ENCODE measurements at places on chromosomes 3 and 15.
A peak's percentile ranks its signal among the peaks of the same experiment; 100 is the strongest.

GRCh38 chr3:32813180-32813579, 4.6 kb upstream of the TRIM71 start:
- no peak for DNase-seq

GRCh38 chr3:127166501-127167065, 26.3 kb upstream of the PRR23E start:
- no peak for DNase-seq

DNA sequence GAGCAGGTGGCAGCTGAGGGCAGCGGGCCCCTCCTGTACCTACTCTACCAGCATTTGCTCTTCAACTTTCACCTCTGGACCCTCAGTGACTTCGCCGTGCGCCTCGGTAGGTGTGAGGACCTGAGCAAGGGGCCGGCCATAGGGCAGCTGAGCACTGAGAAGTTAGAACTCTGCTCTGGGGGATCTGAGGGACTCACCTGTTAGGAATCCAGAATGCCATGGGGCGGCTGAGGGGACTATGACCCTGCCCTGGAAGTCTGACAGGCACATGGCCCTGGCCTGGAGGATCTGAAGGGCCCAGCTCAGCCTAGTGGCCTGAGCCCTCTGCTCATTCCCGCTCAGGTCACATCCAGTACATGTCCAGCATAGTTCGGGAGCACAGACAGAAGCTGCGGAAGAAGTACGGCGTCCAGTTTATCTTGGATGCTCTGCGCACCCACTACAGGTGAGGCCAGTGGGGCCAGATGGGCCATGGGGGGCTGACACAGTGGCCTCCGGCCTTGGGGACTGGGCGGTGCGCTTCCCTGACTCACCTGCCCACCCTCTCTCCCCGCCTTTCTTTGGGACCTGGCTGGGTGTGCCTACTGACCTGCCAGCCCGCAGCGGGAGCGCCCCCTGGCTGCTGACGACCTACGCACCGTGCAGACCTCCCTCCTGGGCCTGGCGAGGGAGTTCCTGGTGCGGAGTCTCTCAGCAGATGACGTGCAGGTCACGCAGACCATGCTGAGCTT, 18.8 kb downstream of the NBEAL2 start:
- DNase-seq: peak; percentile 41

DNA sequence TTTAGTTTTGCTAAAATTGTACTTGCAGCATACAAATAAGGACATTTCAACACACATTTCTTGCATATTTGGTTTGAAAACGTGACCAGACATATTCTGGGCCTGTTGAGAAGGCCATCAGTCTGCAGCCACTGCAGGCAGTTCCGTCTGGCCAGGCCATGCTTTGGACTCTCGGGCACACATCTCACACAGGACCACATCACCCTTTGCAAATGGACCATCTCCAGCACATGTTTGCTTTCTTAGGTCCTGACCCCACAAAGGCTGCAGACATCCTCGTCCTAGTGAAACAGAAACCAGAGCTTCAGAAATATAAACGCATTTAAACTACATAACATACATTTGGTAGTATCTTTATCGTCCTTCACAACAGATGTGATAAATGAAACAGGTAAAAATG, 24.1 kb downstream of the GABRA5 start:
- DNase-seq: no peak

DNA sequence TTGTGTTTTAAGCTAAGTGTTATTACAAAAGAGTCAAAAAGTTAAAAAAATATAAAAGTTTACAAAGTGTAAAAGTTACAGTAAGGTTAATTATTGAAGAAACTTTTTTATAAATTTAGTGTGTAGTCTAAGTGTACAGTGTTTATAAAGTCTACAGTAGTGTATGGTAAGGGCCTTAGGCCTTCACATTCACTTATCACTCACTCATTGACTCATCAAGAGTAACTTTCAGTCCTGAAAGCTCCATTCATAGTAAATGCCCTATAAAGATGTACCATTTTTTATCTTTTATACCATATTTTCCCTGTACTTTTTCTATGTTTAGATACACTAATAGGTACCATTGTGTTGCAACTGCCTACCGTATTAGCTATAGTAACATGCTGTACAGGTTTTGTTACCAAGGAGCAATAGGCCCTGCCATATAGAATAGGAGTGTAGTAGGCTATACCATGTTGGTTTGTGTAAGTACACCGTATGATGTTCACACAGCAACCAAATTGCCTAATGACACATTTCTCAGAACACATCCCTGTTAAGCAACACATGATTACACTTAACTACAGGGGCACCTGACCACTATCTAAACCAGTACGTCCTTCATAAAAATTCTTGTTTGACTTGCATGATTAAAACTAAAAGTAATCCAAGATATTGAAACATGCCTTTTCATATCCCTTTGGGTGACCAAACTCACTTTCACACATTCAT, 17.2 kb downstream of the RAD18 start:
- DNase-seq: no peak

- DNase-seq: no peak
These were observed 45.2 kb downstream of the CGNL1 start for GRCh38 chr15:57421551-57421950.

GRCh38 chr3:61877359-61878138, 316.2 kb downstream of the PTPRG start:
- DNase-seq: no peak

DNA sequence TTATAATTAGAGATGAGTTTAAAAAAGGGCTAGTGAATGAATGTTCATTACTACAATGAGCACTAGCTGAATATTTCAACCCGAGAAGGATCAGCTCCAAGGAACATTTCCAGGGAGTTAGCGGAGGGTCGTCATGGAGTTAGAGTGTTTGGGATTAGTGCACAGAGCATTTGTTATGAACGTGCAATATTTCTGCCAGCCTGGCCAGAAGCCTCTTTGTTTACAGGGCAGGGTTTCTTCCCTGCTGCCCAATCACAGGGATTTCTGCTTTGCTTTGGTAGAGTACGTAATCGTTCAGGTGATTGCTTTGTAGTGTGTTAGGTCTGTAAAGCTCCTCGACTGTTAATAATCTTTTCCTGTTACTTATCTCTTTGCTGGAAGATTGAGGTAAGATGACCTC, 5.9 kb downstream of the CGNL1 start:
- DNase-seq: no peak

- DNase-seq: no peak
These were observed 10.0 kb downstream of the PLA2G4B start for GRCh38 chr15:41848631-41849030.

GRCh38 chr3:195221015-195221853, 49.7 kb downstream of the XXYLT1 start:
- no peak for DNase-seq

DNA sequence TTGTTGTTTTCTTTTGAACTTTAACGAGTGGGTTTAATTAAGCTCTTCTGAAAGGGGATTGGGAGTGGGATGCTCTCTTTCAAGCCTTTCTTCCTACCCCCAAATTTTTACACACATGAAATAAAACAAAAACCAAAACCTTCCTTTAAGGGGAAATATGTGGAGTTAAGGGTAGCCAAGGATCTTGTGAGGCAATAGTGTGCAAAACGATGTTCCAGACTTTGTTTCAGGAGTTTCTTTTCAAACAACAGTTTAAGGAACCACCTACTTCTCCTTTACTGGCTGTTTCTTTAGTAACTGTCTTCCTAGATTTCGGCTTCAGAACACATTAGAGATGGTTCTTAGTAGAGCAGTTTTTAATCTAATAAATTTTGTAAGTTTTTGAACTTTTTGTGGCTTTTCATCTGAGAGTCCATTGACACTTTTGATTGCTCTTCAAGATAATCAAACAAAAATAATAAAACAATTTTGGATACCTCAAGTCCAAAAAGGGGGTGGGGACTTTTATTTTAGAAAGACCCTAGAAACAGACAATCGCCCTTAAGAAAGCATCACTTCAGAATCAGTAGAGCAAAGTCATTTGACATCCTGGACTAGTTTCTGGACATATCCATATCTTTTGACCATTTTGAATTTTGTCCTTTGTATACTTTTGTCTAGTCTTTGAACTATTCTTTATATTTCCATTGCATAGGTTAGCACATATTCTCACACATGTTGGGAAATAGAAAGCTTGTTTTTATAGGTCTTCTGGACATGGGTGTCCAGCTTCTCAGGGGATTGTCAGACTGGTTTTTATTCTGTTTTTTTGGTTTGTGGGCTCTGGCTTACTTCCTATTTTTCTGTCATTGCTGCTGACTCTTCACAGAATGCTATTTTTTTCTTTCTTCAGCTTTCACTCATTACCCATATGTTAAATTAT, 6.0 kb downstream of the DIPK2A start:
- no peak for DNase-seq

- no peak for DNase-seq
These were observed 29.5 kb downstream of the PDE8A start for GRCh38 chr15:85011160-85011571.

DNA sequence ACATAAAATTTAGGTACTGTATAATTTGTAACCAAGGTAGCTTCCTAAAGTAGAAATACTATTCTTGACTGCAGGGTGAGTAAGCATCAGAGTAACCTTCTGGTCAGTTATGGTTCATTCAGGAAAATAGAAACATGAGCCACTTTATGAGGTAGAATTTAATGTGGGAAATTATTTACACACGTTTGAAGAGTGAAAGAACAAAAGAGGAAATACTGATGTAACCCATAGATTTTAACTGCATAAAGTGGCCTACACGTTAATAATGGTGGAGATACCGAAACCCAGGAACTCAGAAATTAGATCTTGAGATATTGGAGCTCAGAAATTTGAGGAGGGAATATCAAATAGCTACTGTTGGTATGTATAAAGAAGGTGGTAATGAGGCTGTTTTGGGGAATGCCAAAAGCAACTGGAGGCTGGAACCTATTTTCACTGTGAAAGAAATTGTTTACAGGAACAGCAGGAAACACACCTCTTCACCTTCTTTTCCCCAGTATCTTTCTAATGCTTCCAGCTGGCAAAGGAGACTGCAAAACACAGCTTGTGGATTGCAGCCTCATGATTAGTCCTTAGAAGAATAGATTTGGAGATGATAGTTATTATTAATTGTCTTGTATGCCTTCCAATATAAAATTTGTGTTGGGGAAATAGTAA, 216.1 kb downstream of the DOCK3 start:
- DNase-seq: no peak

DNA sequence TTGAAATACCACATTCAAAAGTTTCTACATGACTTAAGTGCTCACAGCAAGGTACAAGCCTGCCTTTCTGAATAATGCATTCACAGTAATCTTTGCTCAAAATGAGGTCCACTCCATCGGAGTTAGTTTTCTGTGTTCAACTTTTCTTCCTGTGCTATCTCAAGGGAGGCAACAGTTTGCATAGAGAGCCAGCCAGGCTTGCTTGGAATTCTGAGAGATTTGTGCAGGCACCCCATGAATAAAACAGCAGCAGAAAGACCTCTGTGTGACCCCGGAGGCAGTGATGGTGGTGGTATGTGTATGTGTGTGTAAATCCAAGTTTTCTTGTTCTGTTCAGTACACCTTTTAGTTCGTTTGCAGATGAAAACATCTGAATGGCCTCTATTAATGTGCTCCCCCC, 124.0 kb downstream of the ADAMTS9 start:
- DNase-seq: no peak

GRCh38 chr15:64460724-64461720, 644 bp downstream of the ZNF609 start:
- peak; percentile 23 for DNase-seq

DNA sequence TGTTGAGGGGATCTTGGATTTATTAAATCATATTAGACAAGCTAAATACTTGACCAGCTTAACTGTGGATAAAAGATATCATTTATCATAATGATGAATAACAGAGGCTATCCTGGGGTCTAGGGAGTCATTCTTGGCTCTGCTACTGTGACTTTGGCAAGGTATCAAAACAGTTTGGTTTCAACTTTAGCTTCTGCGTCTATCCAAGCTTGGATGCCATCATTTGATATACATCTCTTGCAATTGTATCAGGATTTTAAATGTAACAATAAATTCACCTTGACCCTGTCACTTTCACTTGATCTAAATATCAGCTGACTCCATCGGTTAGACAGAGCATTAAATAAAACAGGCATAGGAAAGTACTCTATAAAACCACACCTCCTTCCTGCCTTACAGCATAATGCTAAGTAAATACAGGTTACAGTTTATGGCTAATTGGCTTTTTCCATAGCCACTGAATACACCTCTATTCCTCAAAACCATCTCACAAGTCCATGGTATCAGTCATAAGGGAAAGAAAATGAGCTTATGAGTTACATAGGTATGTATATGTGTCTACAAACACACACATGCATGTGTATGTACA, 262.9 kb downstream of the CTNNB1 start:
- DNase-seq: no peak

GRCh38 chr3:197680955-197681521, 55.7 kb downstream of the RUBCN start:
- no peak for DNase-seq

- DNase-seq: no peak
These were observed 37.8 kb upstream of the GOLM2 start for GRCh38 chr15:44250566-44251205.

DNA sequence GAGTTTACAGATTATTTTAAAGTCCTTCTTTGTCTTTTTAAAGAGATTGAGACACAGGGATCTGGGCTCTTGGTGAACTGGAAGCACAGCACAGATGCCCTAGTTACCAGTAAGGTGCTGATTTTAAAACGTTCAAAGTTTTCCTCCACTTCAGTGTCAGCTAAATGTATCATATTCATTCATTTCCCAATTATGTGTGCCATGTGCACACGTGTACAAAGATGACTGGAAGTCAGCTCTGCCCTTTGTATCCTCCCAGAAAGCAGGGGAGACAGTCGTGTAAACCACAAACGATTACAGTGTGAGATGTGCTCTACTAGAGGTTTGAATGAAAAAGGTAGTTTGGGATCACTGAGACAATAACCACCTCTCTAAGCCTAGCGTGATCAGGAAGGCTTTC, 730 bp downstream of the ZKSCAN7 start:
- DNase-seq: no peak

DNA sequence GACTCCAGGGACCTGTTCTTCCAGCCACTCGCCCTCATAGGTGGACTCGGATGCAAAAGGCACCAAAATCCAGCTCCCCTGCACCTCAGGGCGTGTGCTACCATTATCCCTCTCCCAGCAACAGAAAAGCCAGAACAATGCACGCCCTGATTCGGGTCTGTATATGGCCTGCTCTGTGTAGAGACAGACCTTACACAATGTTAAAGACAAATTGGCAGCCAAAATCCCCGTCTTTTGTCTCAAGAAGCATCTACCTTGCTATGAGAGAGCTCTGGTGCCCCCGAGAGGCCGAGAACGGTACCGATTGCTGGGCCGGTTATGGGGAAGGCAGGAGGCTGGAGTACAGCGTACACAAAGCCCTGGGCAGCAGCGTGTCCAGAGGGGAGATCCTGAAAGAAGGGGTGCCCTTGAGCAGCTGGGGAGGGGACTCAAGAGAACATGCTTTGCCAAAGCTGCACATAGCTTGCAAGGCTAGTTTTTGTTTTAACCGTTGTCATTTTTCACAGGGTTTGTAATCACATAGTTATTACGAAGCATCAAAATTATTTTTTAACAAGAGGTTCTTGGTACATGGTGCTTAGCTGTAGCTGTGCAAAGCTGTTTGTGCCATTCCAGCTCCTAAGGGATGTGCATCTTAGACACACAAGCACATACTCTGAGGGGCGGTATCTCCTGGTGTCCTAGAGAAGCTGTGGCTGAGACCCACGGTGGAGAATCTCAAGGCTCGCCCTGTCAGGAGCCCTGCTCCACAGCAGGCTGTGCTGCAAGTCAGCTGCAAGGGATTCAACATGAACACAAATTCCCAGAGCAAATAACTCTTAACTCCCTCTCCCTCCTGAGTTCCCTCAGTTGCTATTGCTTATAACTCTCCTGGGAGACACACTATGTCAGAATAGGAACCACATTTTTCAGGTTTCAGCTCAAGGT, 461.5 kb upstream of the PPP2R3A start:
- DNase-seq: no peak

GRCh38 chr3:137191133-137191923, 233.5 kb downstream of the IL20RB start:
- DNase-seq: no peak

All from stimulated activated CD4-positive, alpha-beta T cell treated with anti-CD3 and anti-CD28 coated beads, TNF-alpha, amount 100 ng/mL, for 1 hour (primary cell).